Kasumi-1 (cell line): ENCODE measurements at places on chromosomes 11 and 22.

GRCh38 chr22:45481661-45482060 lies 21.0 kb upstream of the FBLN1 start:
- DNase-seq, result no peak

GRCh38 chr11:129257512-129257911 lies 65.4 kb upstream of the ARHGAP32 start:
- no peak for DNase-seq

DNA sequence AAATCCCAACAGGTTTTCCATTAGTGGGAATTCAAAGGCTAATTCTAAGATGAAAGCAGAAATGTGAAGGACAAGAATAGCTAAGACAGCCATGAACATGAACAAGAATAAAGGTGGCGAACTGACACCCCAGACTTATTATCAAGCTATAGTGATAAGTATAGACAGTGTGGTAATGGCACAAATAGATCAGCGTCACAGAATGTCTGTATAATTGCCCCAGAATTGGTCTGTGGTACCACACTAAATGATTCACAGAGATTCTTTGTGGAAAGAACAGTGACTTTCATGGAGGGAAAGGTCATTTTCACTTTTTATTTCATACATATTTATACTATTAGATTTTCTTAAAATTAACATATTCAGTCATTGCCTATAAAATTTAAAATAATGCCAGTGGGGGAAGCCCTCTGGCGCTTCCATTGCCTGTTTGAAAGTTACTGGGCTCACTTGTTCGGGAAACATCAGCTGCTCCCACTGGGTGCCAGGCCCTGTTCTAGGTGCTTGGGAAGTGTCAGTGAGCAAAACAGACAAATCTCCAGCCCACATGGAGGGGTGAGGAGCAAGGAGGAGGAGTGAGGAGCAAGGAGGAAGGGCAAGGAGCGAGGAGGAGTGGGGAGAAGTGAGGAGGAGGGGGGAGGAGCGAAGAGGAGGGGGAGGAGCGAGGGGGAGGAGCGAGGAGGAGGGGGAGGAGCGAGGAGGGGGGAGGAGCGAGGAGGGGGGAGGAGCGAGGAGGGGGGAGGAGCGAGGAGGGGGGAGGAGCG lies 11.3 kb upstream of the NLRP6 start:
- peak; percentile 23 for DNase-seq

DNA sequence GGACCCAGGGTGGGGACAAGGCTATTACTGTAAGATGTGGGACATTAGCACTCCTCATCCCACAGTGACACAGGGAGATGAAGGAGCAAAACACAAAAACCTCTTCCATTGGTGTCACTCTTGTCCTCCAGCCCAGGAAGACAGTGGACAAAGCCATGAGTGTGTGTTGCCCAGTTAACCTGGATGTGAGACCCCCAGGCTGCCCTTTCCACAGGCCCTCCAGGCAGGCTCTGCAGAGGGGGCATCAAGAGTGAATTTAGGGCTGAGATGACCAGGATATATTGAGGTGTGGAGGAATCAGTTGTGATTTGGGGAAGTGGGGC lies 111.3 kb downstream of the GGTLC2 start:
- no peak for DNase-seq

- no peak for DNase-seq
Observed at GRCh38 chr22:23253475-23254055, 73.3 kb downstream of the BCR start.
